ENCODE measurements at places on chromosomes 7 and 10.

DNA sequence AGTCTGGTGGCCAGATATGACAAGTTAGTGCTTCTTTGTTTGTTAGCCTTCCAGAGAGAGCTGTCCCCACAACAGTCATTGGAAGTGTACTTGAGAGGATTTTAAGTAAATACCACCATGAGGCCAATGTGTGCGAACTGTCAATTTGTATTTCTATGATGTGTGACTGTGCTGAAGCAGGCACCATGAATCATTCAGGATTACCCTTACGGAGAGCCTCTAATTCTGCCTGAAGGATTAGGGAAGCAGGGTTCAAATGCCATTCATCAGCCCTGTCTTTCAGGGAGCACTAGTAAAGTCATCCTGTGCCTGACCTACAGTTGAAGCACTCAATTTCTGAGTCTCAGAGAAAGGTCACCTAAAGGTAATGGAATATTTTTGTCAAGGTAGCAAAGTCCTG, 109.3 kb downstream of the GATA3 start:
- peaks cover 4% of the 10 kb centered on the region for H3K4me1 ChIP-seq
- no peaks in the 10 kb centered on the region for H3K27me3 ChIP-seq
- no peak for DNase-seq
- H3K4me3 ChIP-seq = no peak overlapping the region

GRCh38 chr10:101145750-101146391, 14.8 kb downstream of the TLX1 start:
- H3K27me3 ChIP-seq = peaks cover 21% of the 10 kb centered on the region
- no peak overlapping the region for H3K27ac ChIP-seq
- H3K4me1 ChIP-seq = peaks cover 13% of the 10 kb centered on the region
- no peak for DNase-seq
- no peaks in the 10 kb centered on the region for H3K36me3 ChIP-seq

- no peaks in the 10 kb centered on the region for H3K36me3 ChIP-seq
- no peaks in the 10 kb centered on the region for H3K27me3 ChIP-seq
- DNase-seq = no peak
- no peak overlapping the region for H3K27ac ChIP-seq
- no peak overlapping the region for H3K4me3 ChIP-seq
- no peaks in the 10 kb centered on the region for H3K4me1 ChIP-seq
Observed at GRCh38 chr10:101337836-101338235, 16.1 kb upstream of the BTRC start.

- no peaks in the 10 kb centered on the region for H3K4me1 ChIP-seq
- H3K27ac ChIP-seq = no peak overlapping the region
- no peaks in the 10 kb centered on the region for H3K36me3 ChIP-seq
- H3K4me3 ChIP-seq = no peak overlapping the region
- no peaks in the 10 kb centered on the region for H3K27me3 ChIP-seq
Observed at GRCh38 chr10:90890347-90890746, 18.6 kb downstream of the RPP30 start.

- DNase-seq = no peak
- H3K4me3 ChIP-seq = no peak overlapping the region
- no peaks in the 10 kb centered on the region for H3K4me1 ChIP-seq
- no peak overlapping the region for H3K27ac ChIP-seq
- H3K27me3 ChIP-seq = no peaks in the 10 kb centered on the region
Observed at GRCh38 chr10:91778485-91778884, 19.7 kb upstream of the TNKS2 start.

- H3K4me1 ChIP-seq = no peaks in the 10 kb centered on the region
- H3K27ac ChIP-seq = no peak overlapping the region
- DNase-seq = no peak
- no peaks in the 10 kb centered on the region for H3K36me3 ChIP-seq
Observed at GRCh38 chr7:23191022-23191421, 9.2 kb downstream of the NUP42 start.

- H3K4me1 ChIP-seq = peaks cover 23% of the 10 kb centered on the region
- H3K27ac ChIP-seq = no peak overlapping the region
Observed at GRCh38 chr10:84365335-84365881, 37.0 kb downstream of the CCSER2 start.

DNA sequence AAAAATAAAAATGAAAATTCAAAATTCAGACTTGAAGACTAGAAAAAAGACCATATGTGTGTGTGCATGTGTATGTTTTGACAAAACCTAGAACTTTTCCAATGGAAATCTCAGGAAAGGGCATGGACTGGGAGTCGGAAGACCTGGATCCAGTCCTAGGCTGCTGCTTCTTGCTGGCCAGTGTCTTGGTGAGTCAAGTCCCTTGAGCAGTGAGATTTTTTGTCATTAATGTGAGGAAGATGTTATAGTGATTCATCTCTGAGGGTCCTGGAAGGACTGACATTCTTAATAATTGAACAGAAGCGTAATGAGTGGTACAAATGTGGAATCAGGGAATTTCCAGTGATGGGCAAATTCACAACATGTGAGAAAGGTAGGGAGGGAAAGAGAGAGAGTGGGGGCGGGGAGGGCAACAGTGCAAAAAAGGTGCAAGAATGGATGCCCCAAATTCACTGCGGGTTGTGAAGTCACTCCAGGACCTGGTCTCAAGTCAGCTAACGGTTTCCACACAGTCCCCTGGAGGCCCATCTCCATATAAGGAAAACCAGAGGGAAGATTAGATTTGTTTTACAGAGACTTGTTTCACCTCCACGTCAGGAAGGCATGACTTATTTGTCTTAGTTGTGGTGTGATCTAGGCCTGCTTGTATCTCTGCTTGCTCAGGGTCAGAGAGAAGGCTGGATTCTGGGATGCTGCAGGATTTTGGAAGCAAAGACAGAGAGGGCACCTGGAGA, 201.7 kb downstream of the BUB3 start:
- DNase-seq = no peak
- H3K27me3 ChIP-seq = no peaks in the 10 kb centered on the region
- H3K36me3 ChIP-seq = no peaks in the 10 kb centered on the region
- H3K4me1 ChIP-seq = peaks cover 8% of the 10 kb centered on the region
- H3K4me3 ChIP-seq = no peak overlapping the region

GRCh38 chr10:29751684-29752083, 116.9 kb upstream of the SVIL start:
- DNase-seq = no peak
- no peak overlapping the region for H3K4me3 ChIP-seq
- peaks cover under 1% of the 10 kb centered on the region for H3K4me1 ChIP-seq
- no peak overlapping the region for H3K27ac ChIP-seq

- H3K36me3 ChIP-seq = no peaks in the 10 kb centered on the region
- H3K4me3 ChIP-seq = peak overlapping the region; percentile 22
- DNase-seq = no peak
- H3K4me1 ChIP-seq = peaks cover 38% of the 10 kb centered on the region
Observed at GRCh38 chr7:47493976-47494911, 87.7 kb downstream of the TNS3 start.

GRCh38 chr7:79933144-79933543, 201.5 kb upstream of the GNAI1 start:
- no peaks in the 10 kb centered on the region for H3K27me3 ChIP-seq
- no peaks in the 10 kb centered on the region for H3K4me1 ChIP-seq
- H3K36me3 ChIP-seq = no peaks in the 10 kb centered on the region
- no peak overlapping the region for H3K4me3 ChIP-seq
- no peak for DNase-seq

DNA sequence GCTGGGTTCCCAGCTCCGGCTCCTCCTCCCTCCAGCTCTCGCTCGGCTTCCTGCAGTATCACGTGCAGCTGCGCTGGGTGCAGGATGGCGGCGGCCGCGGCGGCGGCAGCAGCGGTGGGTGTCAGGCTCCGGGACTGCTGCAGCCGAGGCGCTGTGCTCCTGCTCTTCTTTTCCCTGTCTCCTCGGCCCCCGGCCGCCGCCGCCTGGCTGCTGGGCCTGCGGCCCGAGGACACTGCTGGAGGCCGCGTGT, at the start of gene CNNM1:
TSS of gene CNNM1 (plus strand) at position 53 of the 250 bp plus-strand sequence. CDS start at position 85, 32 bp downstream.
- H3K27me3 ChIP-seq = no peaks in the 10 kb centered on the region
- peaks cover 21% of the 10 kb centered on the region for H3K4me1 ChIP-seq
- no peaks in the 10 kb centered on the region for H3K36me3 ChIP-seq
- no peak for DNase-seq
- H3K4me3 ChIP-seq = peak within 1 kb of the TSS; percentile 56

DNA sequence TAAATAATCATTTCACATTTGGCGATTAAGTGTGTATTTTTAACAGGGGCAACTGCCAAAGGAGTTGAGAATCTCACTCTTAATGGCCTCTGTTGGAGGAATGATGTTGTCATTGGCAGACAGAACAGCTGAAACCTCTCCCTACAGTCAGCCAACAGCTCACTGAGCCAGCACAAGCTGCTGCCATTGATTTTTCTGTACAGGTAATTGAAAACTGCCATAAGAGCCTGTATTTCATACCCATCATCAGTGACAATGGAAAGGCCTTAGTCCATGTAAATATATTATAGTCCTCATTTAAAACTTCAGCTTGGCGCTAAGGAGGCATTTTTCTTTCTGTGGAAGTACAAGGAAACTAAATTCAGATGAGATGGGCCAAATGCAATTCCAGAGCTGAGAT, 28.1 kb upstream of the PTN start:
- H3K4me1 ChIP-seq = peaks cover 7% of the 10 kb centered on the region
- no peak overlapping the region for H3K4me3 ChIP-seq
- no peak for DNase-seq
- no peaks in the 10 kb centered on the region for H3K27me3 ChIP-seq

DNA sequence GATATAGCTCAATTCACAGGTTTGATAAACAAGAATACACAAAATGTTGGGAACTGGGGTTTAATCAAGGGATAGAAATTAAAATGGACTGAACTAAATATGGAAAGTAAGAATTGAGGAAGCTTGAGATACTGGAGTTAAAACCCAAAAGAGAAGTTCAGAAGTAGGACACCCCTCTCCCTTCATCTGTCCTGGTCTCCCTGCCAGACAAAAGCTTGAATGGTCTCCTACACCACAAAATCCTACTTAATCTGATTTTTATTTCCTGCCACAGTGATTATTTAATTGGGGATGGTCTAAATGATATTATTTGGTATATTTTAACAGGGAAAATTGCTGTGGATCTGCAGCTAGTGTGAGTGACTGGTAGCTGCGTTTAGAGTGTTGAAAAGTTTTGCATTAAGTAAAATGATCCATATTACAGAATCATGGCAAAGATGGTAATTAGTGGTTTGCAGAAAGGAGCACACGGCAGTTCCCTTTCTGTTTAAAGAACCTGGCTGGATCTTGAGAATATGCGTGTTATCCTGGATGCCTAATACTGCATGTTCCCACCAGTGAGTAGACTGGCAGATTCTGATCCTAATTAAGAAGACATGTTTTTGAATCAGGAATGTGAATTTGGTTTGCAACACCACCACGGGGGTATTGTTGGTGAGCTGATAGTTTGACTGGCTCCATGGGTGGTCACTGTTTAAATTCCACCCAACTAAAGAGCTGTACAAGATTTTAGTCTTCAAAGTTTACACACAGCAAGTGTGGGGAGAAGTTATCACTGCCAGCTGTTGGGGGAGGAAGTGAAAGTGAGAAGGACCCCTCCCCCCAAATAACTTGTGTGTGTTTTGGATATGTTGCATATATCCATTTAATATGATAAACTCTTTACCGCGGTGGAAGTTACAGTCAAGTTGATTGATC, 5.5 kb downstream of the RBM20 start:
- H3K27me3 ChIP-seq = peaks cover under 1% of the 10 kb centered on the region
- no peak overlapping the region for H3K27ac ChIP-seq
- no peaks in the 10 kb centered on the region for H3K36me3 ChIP-seq
- H3K4me1 ChIP-seq = no peaks in the 10 kb centered on the region
- H3K4me3 ChIP-seq = no peak overlapping the region

GRCh38 chr7:65230231-65230630, 143.4 kb upstream of the ZNF92 start:
- H3K27ac ChIP-seq = no peak overlapping the region
- no peaks in the 10 kb centered on the region for H3K36me3 ChIP-seq
- H3K4me1 ChIP-seq = no peaks in the 10 kb centered on the region
- H3K27me3 ChIP-seq = no peaks in the 10 kb centered on the region

DNA sequence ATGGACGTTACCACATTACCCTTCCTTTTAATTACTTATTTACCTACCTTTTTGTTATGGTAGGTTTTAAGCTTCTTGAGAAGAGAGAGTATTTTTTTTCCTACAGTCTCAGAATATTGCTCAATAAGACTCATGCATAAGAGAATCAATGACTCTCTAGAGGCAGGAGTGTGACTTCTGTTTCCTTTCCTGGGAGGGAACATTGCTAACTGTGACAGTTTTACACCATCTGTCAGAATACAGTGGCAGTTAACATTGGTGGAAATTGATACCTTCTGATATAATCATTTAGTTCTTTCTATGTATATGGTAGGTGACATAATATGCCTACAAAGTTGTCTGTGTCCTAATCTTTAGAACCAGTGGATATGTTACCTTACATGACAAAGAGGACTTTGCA, 348.7 kb upstream of the POT1 start:
- H3K27me3 ChIP-seq = no peaks in the 10 kb centered on the region
- no peak overlapping the region for H3K4me3 ChIP-seq
- no peak for DNase-seq
- no peaks in the 10 kb centered on the region for H3K36me3 ChIP-seq
- H3K4me1 ChIP-seq = no peaks in the 10 kb centered on the region

DNA sequence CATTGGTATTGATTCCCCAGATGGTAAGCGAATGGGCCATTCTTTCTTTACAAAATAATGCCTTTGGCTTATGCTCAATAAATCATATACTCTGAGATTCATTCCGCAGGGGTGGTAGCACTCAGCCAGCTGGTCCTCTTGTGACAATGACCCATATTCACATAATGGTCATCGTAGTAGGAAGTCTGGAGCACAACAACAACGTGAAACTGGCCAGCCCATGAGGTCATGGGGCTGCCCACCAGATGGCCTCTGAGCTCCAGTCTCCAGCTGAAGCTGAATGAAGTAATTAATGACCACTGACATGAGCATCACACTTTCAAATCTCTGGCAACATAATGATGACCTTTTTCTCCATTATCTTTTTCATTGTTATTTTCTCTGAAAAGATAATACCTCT, 42.3 kb upstream of the SORCS1 start:
- no peaks in the 10 kb centered on the region for H3K36me3 ChIP-seq
- H3K27ac ChIP-seq = no peak overlapping the region
- DNase-seq = no peak
- H3K4me3 ChIP-seq = no peak overlapping the region
- no peaks in the 10 kb centered on the region for H3K4me1 ChIP-seq
- H3K27me3 ChIP-seq = no peaks in the 10 kb centered on the region

GRCh38 chr7:70738151-70738885, 393.6 kb upstream of the GALNT17 start:
- H3K4me1 ChIP-seq = peaks cover 44% of the 10 kb centered on the region
- no peaks in the 10 kb centered on the region for H3K36me3 ChIP-seq
- no peaks in the 10 kb centered on the region for H3K27me3 ChIP-seq
- DNase-seq = no peak
- H3K27ac ChIP-seq = no peak overlapping the region
- no peak overlapping the region for H3K4me3 ChIP-seq

Data from vagina (tissue), 2 donors.